8988T (cell line): ENCODE measurements at places on chromosomes 4 and X.

- DNase-seq = no peak
Measured at GRCh38 chrX:149531599-149531998, 9.2 kb upstream of the EOLA1 start.

- DNase-seq = no peak
Measured at GRCh38 chr4:117773064-117773936, 261.0 kb upstream of the NDST3 start.

DNA sequence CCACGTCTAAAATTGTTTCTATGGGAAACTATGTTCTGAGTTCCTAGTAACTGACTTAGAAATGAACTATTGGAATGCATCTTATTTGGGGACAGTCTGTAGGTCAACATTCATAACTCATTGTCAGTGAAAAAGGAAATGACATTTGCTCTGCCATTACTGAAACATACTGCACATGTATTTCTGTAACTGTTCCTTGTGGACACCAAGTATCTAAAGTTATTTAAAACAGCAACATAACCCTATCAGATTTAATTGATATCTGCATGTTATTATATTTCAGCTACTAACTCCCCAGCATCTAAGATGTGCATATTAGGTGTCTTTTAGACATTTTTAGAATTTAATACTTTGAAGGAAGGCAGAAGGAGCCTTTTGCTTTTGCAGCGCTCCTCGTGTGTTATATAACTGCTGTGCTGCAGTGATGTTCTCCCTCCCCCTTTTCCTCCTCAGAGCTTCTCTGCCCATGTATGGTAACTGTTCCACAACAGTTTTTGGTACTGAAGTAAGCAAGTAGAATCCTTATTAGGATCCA, 37.2 kb upstream of the TMEM131L start:
- no peak for DNase-seq

- DNase-seq = no peak
Measured at GRCh38 chrX:25650216-25650820, 487.8 kb upstream of the MAGEB18 start.
